HT1080 (cell line): ENCODE measurements at places on chromosomes 5 and 9. TPM values are rescaled to one million over a fixed set of nuclear protein-coding genes. Genes with fewer than 3 reads are reported as not detected.
A peak's percentile ranks its signal among the peaks of the same experiment; 100 is the strongest.

DNA sequence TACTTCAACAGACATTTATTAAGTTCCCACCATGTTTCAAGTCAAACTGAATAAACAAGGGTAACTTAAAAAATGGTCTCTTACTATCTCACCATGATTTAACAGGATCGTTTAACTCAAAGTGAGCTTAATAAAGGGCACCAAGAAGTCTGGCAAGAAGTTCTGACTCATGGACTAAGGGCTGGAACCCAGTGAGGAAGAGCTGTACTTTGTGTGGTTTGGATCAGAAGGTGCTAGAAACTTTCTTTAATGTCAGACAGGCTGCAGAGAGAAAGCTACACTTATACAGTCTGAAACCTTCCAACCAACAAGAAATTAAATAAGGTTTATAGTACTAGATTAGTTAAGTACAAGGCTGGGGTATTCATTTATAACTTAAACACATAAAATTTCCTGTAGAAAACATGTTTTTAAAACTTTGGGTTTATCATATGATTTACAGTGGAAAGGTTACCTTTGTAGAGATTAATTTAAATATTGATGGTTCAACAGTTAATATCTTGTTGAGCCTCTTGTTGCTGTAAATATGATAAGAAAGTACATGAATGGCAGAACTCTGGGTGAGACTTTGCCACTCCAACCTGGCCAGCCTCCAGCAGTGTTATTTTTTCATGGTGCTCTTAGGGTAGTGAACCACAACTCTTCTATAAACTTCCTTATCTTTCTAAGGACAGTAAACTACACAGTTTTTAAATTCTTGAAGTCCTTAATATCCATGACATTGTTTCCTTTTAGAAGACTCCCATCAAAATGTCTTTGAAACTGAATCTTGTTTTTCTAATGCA is 162.8 kb downstream of the MAN2A1 start:
- peak; percentile 41 for DNase-seq

DNA sequence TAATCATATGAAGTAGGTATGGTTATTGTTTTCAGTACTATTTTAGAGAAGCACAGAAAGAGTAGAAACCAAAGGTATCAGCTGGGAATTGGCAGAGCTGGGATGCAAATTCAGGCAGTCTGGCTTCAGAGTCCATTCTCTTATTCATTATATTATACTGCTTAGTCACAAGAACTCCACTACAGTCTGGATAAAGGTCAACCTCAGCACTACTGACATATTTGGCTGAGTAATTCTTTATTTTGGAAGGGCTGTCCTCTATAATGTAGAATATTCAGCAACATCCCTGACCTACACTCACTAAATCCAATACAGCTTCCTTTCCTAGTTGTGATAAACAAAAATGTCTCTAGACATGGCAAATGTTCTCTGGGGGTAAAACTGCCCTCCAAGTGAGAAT is 37.6 kb downstream of the PTGER4 start:
- peak; percentile 12 for DNase-seq

- no peak for DNase-seq
Measured at GRCh38 chr5:5613261-5613990, 190.9 kb downstream of the ICE1 start.

Gene IFNA21
- total RNA-seq = not detected in 2 replicates

DNA sequence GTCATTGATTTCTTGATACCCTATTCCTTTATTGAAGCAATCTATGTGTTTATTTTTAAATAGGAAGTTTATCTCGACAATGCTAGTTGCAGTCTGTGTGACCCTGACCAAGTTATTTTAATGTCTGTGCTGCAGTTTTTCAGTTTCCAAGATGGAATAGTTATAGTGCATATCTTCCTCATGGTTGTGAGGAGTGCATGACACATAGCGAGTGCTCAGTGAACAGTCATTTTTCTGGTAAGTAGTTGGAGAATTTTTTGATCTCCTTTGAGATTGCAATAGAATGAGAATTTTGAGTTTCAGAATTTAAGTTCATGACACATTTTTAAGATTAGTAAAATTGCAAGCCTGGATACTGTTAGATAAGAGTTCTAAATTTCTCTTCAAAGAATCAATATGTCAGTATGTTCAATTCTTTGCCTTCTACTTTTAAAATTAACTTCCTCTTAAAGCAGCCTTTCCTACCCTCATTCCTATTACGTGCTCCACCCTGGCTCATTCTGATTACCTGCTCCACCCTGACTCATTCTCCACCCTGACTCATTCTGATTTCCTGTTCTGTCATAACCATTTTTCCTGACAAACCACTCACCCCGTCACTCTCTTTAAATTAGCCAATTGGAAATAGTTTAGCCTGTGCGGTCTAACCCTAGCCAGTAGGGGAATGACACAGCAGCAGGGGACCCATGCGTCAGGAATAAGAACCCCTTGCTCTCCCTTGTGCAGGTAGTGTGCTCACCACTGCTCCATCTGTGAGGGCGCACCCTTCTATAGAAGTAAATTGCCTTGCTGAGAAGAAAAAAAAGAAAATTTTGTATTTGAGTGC is 30.7 kb downstream of the SPIN1 start:
- peak; percentile 97 for DNase-seq

- no peak for DNase-seq
Measured at GRCh38 chr9:124625087-124625486, 117.9 kb upstream of the NR5A1 start.

GRCh38 chr9:93827545-93828330 is 127.4 kb downstream of the BARX1 start:
- DNase-seq = peak; percentile 35

Gene ADGRD2
- total RNA-seq = not detected in 2 replicates

DNA sequence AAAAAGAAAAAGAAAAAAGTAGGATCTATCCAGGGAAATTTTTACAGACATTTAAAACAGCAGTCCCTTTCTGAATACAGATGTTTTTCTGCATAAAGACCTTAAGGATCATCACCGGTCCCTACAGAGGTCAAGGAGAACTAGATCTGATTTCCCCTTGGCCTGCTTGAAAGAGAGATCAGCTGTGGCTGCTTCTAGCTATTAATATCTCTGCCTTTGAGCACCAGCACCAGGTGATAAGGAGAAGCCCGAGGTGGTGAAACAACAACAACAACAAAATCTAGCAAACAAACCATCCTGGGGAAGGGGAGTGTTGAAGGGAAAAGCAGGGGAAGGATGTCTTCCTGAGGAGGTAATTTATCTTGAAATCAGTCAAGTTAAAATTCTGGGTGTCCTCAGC is 42.1 kb downstream of the ZNF366 start:
- DNase-seq = no peak

DNA sequence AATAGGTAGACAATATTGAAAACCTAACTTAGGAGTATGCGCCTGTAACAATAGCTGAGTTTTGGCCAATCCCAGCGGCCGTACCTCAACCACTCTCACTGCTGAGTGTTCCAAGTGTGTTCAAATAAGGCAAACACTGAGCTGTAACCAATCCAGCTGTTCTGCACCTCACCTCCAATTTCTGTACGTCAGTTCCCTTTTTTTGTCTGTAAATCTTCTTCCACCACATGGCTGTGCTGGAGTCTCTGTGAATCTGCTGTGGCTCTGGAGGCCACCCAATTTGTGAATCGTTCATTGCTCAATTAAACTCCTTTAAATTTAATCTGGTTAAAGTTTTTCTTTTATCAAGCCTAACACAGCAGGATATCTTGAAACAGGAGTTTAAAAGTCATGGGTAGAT is 116.3 kb downstream of the SLC28A3 start:
- DNase-seq = no peak

Gene AQP3
- 0.17 and 1.5 TPM in 2 replicates for total RNA-seq

Gene ARSI
- total RNA-seq = 0.20 and 0.82 TPM in 2 replicates

Gene PPP2CA
- total RNA-seq = 224 and 287 TPM in 2 replicates

DNA sequence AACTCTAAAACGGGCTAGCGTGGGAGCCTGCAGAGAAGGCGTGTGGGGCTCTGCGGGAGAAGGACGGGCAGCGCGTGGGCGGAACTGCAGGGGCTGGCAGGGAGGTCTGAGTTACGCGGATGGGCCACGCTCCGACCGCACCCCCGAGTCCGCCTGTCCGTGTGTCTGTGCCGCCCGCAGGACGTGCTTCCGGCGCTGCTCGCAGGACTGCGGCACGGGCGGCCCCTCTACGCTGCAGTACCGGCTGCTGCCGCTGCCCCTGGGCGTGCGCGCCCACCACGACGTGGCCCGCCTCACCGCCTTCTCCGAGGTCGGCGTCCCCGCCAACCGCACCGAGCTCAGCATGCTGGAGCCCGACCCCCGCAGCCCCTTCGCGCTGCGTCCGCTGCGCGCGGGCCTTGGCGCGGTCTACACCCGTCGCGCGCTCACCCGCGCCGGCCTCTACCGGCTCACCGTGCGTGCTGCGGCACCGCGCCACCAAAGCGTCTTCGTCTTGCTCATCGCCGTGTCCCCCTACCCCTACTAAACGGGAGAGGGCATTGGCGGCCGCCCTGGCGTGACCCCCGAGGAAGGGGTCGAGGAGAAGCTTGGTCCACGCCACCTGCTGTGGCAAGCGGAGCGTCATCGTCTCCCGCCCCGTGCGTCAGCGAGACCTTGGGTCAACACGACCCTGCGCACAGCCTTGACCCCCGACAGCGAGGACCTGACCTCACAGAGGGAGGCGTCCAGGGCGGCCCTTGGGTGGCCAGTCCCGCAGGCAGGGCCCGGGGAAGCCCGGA is 11.4 kb upstream of the ASS1 start:
- DNase-seq = no peak

- DNase-seq = no peak
Measured at GRCh38 chr5:150448334-150448733, 1.2 kb downstream of the RPS14 start.

Gene C5orf58
- total RNA-seq = 2.4 and 7.7 TPM in 2 replicates

DNA sequence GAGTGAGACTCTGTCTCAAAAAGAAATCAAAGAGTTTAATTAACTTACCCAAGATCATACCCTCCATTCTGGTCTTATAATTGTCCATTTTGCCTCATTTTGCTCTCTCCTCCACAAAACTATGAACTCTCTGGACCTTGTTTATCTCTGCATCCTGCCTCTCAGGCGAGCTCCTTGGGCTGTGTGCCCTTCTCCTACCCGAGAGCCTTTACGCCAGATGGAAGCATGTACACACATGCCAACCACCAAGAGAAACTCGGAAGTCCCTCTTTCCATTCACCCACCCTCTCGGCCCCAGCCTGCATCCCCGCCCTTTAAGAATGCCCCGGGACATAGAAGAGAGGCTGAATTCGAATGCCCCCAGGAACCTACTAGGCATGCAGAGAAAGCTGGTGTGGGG is 25.9 kb downstream of the CPLX2 start:
- DNase-seq = no peak

- DNase-seq = no peak
Measured at GRCh38 chr5:448061-448765, 5.2 kb downstream of the EXOC3 start.

GRCh38 chr5:131756942-131757341 is 39.9 kb downstream of the FNIP1 start:
- DNase-seq = no peak

DNA sequence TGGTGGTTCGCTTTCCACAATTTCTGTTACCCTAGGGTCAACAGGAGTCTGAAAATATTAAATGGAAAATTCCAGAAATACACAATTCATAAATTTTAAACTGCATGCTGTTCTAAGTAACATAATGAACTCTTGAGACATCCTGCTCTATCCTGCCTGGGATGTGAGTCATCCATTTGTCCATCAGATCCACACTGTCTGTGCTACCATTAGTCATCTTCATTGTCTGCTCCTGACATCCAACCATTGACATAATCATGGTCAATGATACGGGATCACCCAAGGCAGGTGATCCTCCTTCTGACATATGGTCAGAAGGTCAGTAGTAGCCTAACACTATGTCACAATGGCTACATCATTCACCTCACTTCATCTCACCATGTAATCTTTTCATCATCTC is 276.7 kb upstream of the KIF2A start:
- peak; percentile 82 for DNase-seq

DNA sequence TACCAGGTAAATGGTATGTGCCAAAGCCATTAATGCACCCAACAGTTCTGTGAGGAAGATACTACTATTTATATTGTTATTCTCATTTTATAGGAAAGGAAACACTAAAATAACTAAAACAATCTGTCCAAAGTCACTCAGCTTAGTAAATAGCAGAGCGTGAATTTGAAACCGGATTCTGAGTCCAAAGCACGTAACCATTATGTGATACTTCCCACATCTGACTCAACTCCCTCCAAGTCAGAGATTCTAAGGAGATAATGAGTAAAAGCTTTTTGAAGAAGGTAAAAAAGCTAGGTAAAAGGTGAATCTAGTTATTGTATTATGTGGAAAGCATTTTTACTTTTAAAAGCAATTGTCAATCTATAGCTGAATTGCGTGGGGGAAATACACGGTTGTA is 208.9 kb downstream of the PBX3 start:
- no peak for DNase-seq

GRCh38 chr5:82045554-82046275 is 73.9 kb downstream of the ATG10 start:
- peak; percentile 40 for DNase-seq

Gene CCNJL
- 12.7 and 13.8 TPM in 2 replicates for total RNA-seq

DNA sequence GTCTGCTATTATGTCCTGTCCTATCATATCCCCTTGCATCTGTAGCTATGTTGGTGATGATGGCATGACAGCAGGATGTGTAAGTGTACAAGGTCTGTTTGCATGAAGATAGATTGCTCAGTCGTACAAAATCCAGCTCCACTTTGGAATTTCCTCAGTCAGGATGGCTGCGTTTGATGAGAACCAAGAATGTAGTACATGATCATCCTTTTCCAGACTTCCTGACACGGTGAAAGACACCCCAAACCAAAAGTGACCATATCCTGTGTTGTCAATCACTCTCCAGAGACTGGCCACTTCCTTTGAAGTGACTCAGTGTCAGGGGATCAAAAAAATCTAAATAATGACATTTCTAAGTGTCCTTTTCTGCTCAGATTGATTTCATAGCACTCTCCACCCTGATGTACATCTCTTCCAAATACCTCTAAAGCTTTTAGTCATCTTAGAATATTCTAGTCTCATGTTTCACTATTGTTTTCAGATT is 213.4 kb downstream of the PLK2 start:
- DNase-seq = peak; percentile 68

GRCh38 chr5:56429110-56429561 is 196.0 kb upstream of the ANKRD55 start:
- DNase-seq = no peak

DNA sequence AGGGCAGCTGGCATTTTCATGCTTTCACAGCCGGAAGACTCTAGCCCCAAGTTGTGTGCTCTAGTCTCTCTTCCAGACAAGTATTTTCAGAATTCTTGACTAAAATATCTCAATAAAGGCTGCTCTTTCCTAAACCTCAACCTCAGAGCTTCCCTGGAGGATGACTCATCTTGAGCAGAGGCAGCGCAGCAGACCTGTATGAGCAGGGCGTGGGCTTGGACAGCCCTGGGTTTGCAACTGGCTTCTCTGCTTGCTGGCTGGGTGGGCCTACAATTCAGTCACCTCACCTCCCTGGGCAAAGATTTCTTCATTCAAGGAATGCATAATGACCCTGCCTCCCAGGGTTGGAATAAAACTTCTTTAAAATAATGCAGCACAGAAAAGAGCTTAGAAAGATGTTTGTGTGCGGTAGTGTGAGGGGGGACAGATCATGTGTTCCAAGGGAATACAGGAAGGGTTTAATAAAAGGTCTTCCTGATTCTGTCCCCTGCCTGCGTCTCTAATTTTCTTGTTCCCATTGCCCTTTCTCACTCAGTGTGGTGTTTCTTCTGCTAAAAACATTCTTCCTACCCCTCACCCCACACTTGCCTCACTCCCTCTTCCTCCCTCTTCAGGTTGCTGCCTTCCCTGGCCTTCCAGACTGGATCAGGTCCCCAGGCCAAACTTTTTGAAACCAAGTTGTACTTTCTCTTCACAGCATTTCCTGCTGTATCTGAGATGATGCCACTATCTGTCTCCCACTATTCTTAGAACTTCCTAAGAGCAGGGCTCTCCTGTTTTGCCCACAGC is 39.4 kb upstream of the MAP1B start:
- DNase-seq = peak; percentile 95
